Renal pelvis (tissue), 12 donors: ENCODE measurements at places on chromosomes 2 and 18. TPM values are rescaled to one million over a fixed set of nuclear protein-coding genes. Genes with fewer than 3 reads are reported as not detected.

- no peak for DNase-seq
Observed at GRCh38 chr2:71576541-71576940, 123.2 kb downstream of the DYSF start.

The CNDP1 gene
- 2.0 TPM for polyA plus RNA-seq

DNA sequence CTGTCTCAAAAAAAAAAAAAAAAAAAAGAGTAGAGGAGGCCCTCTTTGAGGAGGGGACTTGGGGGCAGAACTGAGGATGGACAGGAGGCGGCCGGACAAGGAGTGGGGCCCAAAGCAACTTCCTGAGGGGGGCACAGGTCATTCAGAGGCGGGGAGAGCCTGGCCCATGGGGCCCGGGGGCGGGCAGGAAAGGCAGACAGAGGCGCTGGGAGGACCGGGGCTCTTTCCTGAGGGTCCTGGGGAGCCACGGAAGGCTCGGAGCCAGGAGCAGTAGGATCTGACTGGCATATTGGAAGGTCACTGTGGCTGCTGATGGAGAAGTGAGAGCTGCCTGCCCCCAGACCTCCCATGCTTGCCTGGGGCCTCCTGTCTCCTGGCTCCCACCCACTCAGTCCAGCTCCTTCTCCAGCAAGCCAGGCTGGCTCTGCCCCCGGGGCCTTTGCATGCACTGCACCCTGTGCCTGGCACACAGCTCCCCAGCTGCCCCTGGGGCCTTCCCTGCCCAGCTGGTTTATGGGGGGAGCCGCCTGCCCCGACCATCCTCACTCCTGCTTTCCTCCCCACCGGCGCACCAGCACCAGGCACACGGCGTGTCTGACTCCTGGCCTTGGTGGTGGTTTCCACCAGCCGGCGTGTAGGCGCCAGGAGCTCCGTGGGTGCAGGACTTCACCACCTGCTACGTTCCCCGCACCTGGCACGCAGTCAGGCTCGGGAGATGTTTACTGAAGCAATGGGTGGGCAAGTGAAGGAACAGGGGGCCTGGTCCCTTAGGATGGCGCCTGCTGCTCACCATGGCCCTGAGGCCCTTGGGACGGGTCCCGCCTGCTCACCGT is 5.6 kb downstream of the ESPNL start:
- no peak for DNase-seq

DNA sequence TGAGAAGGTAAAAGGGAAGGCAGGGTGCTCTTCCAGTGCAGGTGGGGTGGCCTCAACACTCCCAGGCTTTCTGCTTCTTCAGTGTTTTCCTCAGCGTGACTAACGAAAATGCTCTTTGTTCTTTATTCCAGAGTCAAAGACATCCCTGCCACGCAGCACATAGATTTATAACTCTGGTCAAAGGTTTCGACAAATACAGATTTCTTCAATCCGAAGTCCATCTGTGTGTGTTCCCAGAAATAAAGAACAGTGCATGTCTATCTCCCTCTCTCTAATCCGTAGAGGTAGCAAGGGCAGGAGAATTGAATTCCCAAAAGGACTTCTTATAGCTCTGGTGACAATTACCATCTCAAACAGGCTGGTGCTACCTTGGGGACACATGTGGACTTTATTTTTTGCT is 26.4 kb upstream of the TDRD15 start:
- no peak for DNase-seq

GRCh38 chr2:235730115-235730514 is 236.3 kb downstream of the AGAP1 start:
- no peak for DNase-seq

DNA sequence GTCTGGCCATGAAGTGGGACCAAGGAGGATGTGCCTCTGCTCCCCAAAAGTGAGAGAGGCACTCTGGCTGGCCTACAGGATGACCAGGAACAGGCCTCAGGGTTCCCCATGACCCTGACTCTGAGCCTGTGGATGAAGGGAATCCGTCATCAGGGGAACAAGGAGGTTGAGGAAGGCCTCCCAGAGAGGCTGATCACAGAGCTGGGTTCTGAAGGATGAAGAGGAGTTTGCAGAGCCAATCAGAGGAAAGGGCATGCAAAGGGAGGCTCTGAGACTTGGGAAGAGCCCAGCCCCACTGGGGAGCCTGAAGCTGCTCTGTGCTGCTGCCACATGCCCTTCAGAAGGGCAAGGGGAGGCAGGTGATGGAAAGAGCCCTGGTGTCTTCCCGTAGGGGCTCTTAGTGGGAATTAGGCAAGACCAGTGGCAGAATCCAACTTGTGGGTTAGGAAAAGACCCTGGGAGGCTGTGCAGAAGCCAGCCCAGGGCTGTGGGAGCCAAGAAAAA is 141.3 kb upstream of the ID2 start:
- no peak for DNase-seq

GRCh38 chr2:146246002-146246735 is 1598.7 kb upstream of the ACVR2A start:
- no peak for DNase-seq

The RAB1A gene
- 251 TPM for polyA plus RNA-seq

The CD8A gene
- polyA plus RNA-seq = 0.37 TPM

The ASXL3 gene
- polyA plus RNA-seq = 7.9 TPM

The AQP12A gene
- polyA plus RNA-seq = 0.30 TPM

GRCh38 chr18:77218642-77219041 is 31.0 kb upstream of the GALR1 start:
- DNase-seq = no peak

DNA sequence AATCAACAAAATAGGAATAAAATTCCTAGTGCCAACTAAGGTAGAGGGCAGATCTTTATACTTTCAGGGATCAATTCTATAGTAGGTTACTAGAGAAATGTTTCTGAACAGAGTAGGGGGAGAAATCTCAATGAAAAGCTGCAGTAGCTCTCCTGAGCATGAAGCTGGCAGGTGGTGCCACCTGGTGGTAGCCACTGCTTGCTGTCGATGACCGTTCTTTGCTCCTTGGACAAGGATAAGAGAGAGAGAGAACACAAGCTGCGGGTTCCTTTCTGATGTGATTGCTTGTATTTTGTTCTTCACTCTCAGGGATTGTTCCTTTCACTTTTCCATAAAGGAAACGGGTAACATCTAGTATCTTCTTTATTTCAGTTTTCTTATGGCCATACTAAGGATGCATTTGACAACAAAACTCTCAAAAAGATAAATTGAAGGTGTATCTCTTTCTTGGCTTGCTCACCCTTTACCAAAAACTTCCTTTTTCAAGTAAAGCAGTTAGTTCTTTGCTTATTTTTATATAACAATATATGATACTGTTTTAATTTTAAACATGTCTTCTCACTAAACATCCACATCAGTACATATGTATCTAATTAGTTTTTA is 18.6 kb upstream of the MRPL19 start:
- peak; percentile 82 for DNase-seq

DNA sequence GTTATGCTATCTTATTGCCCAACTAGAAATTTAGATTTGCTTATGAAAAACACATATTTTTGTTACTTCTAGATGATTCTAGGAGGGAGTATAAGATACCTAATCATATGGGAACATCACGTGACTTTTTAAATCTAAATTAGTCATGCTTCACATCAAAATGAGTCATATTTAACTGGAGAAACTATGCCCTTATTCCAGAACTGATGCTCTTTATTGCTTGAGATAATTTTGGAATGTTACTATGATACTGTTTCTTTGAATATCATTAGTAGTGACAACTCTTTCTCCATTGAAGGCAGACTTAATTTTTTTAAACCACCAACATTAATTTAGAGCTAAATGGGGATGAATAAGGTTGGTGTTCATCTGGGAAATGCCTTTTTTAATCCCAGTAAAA is 19.9 kb upstream of the ELAC1 start:
- no peak for DNase-seq

The MLPH gene
- 2.1 TPM for polyA plus RNA-seq

- DNase-seq = no peak
Observed at GRCh38 chr2:70937866-70938585, 2.3 kb downstream of the ATP6V1B1 start.

DNA sequence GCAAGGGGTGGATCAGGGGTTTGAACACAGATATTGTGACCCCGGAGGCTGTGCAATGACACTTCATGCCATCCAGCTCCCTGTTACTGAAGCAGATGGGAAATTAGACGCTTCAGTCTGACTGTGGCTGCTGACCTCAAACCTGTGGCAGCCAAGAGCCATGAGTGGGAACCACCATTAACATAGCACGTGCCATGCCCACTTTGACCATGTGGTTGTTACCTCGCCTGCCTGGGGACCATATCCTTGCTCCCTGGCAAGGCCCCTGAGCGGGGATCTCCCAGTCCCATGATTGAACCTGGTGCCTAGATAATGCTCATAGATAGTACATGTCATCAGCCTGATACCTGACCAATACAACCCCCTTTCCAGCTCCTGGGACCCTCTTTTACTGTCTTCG is 68.9 kb downstream of the CYP26B1 start:
- no peak for DNase-seq

The TIGD1 gene
- 11.8 TPM for polyA plus RNA-seq

- DNase-seq = no peak
Observed at GRCh38 chr2:2222931-2223330, 108.1 kb downstream of the MYT1L start.

DNA sequence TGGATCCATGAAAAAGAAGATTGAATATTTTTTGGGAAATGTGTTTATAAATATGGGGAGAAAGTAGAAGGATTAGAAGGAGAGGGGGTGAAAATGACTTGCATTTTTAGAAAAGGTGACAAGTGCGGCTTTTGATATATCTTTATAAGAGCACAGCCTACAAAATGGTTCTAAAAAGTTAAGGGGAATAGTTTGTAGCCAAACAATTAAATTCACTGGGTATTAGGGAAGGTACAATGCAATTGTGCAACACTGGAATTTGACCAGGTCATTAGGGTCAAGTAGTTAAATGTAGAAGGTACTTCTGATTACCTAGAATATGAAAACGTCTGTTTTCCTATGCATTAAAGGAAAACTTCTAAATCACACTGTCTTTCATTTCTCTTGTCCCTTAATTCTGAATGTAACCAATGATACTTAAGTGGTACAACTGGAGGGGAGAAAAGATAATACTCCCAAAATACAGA is 44.5 kb upstream of the SERTAD2 start:
- DNase-seq = no peak

DNA sequence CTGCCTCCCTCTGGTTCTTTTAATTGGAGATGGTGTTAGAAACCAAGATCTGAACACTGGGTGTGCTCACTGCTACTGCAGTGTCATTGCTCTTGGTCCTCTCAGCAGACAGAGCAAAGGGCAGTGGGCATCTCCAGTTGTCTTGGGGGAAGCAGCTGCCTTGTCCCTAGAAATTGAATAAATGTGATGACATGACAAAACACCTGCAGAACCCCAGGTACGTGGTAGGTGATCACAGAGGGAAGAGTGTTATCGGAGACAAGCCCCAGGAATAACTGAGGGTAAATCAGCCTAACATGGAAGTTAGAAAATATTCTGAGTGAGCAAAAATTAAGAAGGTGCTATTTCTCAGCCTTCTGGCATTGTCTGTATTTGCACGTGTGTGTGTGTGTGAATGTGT is 311.9 kb upstream of the HDAC4 start:
- no peak for DNase-seq

DNA sequence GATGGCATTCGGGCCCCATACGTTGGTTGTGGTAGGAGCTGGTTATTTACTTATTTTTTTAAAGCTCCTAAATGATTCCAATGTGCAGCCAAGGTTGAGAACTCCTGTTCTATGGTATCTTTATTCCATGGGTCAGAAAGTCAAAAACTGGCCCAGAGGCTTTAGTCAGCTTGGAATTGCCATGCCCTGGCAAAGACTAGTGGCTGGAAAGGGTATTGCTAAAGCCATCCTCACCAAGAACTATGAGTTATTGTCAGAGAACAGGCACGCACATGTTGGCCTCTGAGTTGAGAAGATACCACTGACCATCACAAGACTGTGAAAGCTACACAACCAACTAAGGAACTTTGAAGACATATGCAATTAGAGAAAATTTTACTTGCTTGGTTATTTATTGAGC is 47.9 kb upstream of the ACMSD start:
- no peak for DNase-seq

- peak; percentile 48 for DNase-seq
Observed at GRCh38 chr2:182088681-182089320, 103.1 kb downstream of the PPP1R1C start.

DNA sequence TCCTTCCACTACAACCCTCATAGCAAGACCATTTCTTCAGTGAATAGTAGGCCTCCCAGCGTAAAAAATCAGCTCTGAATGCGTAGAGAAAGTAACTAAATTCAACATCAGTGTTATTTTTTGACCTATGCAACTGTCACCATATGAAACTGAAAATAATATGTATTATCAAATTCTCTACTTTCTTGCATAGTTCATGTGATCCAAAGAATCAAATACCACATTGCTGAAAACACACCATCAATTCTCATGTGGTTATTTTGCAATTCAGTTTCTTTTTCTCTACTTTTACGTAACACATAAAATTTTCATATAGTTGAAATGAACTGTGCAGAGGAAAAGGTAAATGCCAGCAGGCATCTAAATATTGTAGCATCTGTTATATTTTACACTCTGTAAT is 208.5 kb upstream of the SPOPL start:
- DNase-seq = no peak

DNA sequence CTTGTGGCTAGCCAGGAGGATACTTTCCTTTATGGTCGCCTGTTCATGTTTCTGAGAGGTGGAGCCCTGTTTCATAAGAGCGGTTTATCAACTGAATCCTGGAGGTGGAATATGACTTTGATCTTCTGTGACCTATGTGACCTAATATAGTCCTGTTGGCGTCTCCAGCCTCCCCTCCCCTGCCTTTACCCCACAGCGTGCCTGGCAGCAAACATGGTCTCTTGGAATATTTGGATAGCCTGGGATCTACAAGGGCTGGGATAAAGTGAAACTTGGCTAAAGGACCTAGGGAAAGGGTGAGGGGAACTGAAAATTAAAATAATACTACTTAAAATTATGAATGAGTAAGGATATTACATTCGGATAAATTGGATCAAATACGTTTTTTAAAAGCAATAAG is 246.0 kb downstream of the BABAM2 start:
- DNase-seq = no peak

DNA sequence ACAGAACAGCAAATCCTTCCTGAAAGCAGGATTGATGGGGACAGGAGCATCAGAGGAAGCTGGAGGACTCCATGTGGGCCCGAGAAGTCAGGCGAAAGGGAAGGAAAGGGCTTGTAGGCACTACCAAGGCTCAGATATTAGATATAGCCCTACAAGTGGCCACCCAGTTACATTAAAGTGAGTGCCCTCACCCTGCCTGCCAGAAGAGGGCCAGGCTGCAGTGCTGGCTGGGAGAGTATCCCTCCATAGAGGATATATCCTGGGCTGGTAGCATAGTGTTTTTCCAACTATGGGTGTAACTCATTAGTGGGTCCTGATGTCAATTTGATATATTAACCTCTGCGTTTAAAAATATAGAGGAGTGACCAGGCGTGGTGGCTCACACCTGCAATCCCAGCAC is 285.2 kb downstream of the MYCN start:
- no peak for DNase-seq

GRCh38 chr2:176468457-176469113 is 199.3 kb downstream of the MTX2 start:
- no peak for DNase-seq

- DNase-seq = no peak
Observed at GRCh38 chr18:26722565-26722931, 143.0 kb downstream of the AQP4 start.

- peak; percentile 85 for DNase-seq
Observed at GRCh38 chr2:60555066-60555782, 1.8 kb upstream of the BCL11A start.

The RSAD2 gene
- 3.9 TPM for polyA plus RNA-seq

The TPO gene
- polyA plus RNA-seq = 0.04 TPM
